Kidney capillary endothelial cell (primary cell): ENCODE measurements at places on chromosomes 13 and 19.

DNA sequence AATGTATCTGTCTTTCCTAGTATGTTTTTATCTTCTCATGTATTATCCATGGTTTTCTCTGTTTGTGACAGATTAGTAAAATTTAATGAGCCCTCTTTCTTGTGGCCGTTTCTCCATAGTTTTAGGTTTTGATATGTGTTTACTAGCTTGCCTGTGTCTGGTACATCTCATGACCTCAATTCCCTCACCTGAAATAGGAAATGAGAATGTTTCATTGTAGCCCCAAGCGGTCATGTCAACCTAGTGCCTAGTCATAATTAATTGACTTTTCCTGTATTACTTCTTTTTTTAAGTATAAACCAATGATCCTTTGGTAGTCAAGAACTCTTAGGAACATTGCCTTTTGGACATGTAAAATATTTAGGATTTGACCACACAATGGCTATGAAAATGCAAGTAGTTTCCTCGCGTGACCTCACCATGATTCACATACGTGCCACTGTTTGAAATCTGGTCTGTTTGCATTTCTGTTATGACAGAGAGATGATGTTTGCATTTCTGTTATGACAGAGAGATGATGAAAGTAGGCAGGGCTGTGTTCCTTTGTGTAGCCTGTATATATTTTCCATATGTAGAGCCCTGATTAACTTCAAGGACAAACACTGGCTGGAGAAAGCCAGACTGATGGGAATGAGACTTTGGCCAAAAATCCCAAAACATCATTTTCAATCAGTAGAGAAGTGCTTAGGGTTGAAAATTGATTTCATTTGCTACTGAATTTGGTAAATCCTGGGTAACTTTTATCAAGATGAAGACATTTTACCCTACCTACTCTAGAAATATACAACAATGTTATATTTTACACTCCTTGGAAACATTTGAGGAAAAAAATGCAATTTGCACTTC lies 104.8 kb downstream of the TNFRSF19 start:
- peak; percentile 16 for DNase-seq

DNA sequence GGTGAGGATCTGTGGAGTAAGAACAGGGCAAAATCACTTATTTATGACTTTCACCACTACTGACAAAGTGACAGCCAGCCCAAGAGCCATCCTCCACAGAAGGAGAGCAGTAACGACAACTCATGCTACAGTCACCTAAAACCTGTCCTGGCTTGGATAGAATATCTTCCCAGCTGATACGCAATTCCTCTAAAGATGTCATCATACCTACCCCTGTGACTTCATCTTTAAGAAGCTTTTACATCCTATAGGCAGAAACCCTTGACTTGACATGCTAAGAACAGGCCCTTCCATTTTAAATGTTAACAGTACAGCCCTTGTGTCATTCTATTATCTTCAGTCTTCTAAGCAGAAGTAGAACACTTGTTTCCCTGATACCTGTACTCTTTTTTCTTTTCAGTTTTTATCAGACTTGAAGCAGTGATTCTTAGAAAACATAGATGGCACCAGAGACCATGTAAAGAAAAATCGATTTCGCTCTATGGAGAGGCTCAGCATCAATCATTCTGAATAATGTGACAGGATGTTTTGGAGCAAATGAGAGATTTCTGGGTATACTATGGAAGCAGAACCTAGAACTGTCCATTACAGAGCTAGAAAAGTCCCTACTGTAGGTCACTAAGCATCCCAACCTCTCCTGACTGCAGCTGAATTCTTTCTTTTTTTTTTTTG lies 20.1 kb downstream of the STOML3 start:
- no peak for DNase-seq

GRCh38 chr19:17376935-17377600 lies at the start of gene PLVAP:
PLVAP (minus strand) TSS chr19:17377342; CDS start chr19:17377288, 54 bp downstream.
- DNase-seq, result peak; percentile 80

DNA sequence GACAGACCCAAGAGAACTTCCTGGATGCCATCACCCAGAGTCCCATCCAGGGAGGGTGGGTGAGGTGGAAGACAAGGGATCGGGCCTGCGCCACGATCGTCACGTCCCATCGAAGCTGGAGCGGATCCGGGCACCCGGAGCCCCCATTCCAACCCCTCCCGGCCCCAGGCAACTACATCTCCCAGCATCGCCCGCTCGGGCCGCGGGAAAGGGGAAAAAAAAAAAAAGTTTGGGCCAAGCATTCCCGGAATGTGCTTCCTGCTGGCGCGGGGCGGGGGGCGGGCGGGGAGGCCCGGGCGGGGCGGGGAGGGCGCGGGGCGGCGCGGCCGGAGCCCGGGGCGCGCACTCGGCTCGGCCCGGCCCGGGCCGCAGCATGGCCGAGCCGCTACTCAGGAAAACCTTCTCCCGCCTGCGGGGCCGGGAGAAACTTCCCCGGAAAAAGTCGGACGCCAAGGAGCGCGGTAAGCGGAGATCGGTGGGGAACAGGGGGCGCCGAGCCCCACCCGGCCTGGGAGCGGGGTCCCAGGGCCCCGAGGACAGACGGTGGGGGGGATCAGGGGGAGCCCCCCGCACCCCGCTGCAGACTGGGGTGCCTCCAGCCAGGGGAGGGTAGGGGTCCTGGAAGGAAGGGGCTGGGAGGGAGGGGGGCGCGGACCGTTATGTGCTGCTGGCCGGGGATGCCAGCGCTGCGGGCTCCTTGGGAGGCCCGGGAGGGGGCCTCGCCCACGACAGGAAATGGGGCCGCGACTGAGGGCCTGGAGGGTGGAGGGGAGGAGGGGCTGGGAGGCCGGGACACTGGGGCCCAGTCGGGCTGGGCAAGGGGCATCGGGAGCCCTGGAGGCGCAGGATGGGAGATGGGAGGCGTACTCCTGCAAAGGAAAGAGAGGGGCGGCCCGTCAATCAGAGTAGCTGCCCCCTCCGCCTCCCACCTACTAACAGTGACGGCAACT lies at the start of gene SYDE1:
Gene SYDE1 (plus strand): TSS at position 341 of the 950 bp plus-strand sequence. CDS start 33 bp downstream, at position 374.
- DNase-seq, result peak; percentile 41

GRCh38 chr19:38868551-38868950 lies 9.5 kb downstream of the RINL start:
- DNase-seq, result no peak

GRCh38 chr13:99071666-99072065 lies 93.8 kb upstream of the DOCK9 start:
- DNase-seq, result no peak
